PC-3 (cell line): ENCODE measurements at places on chromosomes 7 and 10.

- DNase-seq = no peak
These were observed 172.8 kb downstream of the ZMYND11 start for GRCh38 chr10:308101-308500.

GRCh38 chr10:105068497-105068896, 427.4 kb downstream of the SORCS3 start:
- peak; percentile 1 for DNase-seq

DNA sequence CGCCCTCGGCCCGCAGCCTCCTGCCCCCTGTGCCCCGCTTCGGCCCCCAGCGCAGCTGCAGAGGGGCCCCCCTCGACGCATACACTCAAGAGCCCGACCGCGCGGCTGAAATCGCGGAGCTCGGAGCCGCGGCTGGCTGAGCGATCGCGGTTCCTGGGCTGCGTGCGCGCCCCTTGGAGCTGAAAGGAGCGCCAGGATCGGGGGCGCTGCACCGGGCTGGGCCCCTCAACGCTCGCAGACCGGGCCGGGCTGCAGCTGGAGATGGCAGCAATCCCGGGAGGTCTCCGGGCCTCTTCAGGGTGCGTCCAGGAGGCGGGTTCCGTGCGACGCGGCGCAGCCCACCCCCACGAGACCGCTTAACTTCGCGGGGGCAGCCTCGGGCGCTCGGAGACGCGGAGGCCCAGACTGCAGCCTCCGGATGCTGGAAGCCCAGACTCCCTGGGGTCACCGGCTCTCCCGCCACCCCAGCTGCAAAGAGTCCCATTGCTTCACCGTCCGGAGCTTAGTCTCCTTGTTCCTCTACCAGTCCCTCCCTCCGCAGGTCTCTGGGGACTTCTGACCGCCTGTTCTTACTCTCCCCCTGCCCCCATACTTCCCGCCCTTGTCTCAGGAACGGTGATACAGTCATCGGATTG, 73.0 kb upstream of the LRRC4 start:
- no peak for DNase-seq

DNA sequence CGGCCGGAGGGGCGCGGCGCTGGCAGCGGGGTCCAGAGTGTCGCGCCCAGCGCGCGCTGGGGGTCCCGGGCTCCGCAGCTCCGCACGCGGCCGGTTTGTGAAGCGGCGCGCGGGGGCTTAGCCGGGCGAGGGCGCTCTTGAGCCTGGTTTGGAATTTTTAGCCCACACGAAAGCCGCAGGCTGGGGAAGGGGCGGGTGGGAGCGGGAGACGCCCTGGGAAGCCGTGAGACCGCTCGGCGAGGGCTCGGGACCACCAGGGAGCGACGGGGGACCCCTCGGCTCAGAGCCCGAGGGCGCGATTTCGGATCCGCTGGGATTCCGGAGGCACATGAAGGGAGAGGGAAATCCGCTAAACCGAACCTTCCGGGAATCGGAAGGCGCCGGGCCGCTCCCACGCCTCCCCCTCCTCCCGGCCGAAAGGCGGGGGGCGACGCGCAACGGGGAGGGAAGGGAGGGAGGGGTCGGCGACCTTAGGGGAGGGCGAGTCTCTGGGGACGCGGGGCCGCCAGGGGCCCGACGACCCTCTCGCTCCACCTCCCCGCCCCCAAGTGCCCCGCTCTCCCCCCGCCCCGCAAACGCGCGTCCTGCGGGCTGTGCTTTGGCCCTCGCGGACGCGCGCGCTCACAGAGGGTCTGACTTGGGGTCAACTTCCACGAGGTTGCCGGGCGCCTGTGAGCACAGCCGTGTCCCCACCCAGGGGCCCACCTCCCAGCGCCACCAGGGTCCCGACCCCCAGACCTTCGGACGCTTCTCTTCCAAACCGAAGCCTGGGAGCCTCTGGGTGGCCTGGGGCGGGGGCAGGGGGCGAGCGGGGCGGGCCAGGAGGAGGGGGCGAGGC, 5.1 kb upstream of the ELFN1 start:
- peak; percentile 46 for DNase-seq

DNA sequence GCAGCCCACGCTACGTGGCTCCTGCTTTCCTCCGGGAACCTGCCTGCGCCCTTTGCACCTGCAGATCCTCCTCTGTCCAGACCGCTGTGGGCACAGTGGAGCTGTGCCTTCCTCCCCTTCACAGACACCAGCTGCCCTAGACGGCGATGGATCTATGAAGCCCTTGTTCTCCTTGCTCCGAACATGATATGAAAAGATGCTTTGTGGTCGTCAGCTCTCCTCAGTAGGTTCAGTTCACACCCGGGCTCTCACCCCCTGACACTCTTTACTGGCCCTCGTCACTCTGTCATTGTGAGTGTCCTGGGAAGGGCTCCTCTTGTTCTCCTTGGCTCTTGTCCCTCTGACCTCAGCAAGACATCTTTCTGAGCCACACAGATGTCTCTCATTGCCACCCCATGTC, 4.2 kb downstream of the ZNF488 start:
- no peak for DNase-seq

DNA sequence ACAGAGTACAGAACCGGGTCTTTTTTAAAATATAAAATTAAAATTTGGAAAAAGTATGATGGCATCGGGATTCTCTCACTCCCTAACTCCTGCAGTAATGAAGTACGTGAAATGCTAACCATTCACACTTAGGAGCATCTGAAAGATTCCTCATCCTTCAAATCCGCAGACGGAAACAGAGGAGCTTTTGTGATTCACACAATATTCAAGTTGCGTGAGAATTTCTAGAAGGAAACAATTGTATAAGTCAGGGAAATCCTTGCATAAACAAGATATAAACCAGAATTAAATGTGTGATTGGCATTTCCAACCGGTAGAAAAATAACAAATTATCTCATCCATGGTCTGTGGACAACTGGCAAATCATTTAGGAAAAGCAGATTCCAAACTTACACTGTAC, 103.2 kb upstream of the ADAM12 start:
- no peak for DNase-seq

- DNase-seq = no peak
These were observed 388.8 kb upstream of the PHF14 start for GRCh38 chr7:10584886-10585285.

DNA sequence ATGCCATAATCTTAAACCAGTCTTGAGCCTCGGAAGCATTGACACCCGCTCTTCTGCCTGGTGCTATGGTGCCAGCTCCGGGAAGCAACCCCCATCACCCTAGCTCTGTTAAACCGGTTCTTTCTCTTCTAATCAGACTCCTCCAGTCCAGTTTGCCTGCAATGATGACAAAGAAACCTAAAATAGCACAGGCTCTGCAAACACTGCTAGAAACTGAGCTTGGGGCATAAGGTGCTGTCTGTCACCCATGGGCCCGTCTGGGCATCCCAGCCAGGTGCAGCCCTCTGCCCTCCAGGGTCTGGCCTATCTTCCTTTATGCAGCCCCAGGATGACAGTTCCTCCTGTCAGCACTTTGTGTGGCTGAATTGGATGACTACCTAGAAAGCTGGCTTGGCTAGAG, 14.2 kb upstream of the CAMK2G start:
- DNase-seq = peak; percentile 100

GRCh38 chr10:76675951-76676587, 961.5 kb downstream of the KCNMA1 start:
- peak; percentile 32 for DNase-seq

DNA sequence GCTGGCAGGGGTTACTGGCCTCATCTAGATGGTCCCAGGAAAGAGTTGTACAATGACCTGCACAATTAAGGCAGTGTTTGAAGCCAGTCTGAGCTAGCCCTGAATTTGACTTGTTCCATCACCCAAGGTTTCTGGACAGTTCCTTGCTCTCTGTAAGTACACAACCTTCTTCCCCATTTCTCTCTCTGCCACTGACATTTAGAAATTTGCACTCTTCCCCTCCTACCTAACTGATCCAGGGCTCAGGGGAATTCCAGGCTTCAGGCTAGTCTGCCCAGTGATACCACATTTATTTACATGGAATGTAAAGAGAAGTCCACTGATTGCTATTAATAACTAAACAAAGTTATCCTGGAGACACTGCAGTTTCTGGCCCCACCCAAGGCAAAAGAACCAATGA, 139.0 kb upstream of the GPR26 start:
- DNase-seq = no peak

DNA sequence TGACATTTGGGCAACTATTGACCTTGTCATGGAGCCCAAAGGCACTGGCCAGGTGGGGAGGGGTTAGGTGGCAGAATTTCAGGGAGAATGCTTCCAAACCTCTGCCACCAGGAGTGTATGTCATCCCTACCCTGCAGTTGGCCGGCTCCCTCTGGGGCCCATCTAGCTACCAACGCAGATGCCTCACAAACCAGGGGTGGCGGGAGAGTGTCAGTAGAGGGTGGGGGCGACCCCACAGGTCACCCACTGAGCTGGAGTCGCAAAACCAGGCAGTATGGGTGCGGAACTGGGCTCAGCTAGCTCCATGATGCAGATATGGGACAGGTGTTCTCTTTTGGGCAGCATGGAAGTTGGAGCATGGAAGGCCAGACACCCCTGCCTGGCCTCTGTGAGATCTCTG, 51.4 kb downstream of the FAM241B start:
- no peak for DNase-seq

DNA sequence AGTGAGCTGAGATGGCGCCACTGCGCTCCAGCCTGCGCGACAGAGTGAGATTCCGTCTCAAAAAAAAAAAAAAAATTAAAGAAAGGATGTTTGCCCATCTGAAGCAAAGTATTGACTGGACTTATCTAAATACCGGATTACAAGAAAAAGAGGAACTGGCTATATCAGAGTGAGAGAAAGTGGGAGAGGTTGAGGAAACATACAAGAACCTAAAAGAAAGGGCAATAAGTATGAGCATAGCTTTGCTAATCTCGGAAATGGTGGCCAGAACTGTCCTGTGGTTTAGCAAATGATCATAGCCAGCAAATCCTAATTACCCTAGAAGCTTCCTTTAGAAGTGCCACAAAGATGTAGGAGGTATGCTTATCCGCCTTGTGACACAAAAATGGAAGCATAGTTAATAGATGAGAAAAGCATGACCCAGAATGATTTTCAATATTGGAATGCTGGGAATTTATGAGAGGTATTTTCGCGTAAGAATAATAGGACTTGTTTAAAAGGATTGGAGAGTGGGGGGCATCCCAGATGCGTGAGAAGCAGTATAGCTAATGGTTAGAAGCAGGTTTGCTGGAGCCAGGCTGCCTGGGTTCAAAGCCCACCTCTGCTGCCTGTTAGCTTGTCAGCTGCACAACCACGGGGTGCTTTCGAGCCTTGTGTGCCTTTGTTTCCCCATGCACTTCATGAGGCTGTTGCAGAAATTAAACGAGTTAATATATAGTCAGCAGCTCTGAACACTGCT, 1.2 kb upstream of the GTPBP4 start:
- DNase-seq = peak; percentile 42

- DNase-seq = no peak
These were observed 925.1 kb upstream of the CELF2 start for GRCh38 chr10:10092581-10092980.

- DNase-seq = no peak
These were observed 265.4 kb downstream of the KCND2 start for GRCh38 chr7:120538335-120538734.

GRCh38 chr10:122998360-122998917, 10.2 kb downstream of the IKZF5 start:
- DNase-seq = no peak

DNA sequence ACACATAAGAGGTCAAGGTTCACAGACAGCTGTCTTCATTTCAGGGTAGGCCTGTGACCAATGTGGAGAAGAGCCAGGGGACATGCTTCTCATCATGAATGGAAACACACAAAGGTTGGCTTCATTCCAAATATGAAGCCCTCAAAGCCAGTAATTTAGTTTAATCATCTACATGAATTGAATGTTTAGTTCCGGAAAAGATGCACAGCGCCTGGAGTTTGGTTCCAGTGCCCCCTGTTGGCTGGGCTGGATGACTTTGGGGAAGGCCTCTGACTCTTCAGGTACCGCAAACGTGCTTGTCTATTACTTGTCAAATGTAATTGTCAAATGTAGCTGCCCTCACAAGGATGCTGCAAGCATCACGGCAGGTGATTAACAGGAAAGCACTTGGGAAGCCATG, 130.7 kb downstream of the ADRA2A start:
- no peak for DNase-seq

DNA sequence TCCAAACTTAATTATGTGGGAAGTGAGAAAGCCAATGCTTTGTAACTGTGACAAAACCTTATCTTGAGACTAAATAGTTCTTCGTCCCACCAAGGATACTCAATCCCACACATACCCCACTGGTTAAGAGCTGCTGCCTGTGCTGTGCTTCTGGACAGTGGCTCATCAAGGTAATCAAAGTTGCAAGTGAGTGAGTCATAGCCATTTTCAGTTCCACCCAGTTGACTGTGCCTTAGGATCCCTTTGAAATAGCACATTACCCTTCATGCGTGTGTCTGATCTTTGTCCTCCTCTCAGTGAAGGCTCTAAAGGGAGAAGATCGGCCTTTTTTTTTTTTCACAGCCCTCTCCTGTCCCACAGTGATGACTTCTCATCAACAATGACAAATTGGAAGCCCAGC, 706.0 kb upstream of the AUTS2 start:
- DNase-seq = no peak

- DNase-seq = no peak
These were observed 65.4 kb upstream of the CHRM2 start for GRCh38 chr7:136803028-136803427.

DNA sequence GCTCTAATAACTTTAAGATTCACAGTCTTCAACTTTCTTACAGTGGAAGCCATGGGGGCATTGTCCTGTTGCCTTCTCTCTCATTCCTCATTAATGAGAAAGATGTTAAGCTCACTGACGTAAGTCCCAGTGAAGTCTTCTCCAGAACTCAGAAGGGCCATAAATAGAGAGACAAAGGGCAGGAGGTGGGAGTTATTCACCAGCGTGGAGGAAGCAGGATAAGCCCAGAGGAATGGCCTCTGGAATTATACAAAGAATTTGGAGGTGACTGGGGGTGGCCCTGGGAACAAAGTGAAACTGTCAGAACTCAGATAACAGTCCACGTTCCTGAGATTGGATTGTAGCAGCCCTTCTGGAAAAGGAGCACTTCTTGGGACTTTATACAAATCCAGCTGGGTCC, 52.4 kb downstream of the SORBS1 start:
- no peak for DNase-seq
